Liver (tissue), 10 donors: ENCODE measurements at places on chromosomes 11 and 22.

- H3K4me3 ChIP-seq: no peak overlapping the region
- DNase-seq: no peak
- no peaks in the 10 kb centered on the region for H3K27me3 ChIP-seq
- no peaks in the 10 kb centered on the region for H3K4me1 ChIP-seq
- H3K36me3 ChIP-seq: no peaks in the 10 kb centered on the region
- H3K27ac ChIP-seq: no peak overlapping the region
Measured at GRCh38 chr11:109972181-109972715, 120.9 kb upstream of the ZC3H12C start.

- DNase-seq: no peak
- no peaks in the 10 kb centered on the region for H3K36me3 ChIP-seq
- no peaks in the 10 kb centered on the region for H3K27me3 ChIP-seq
- no peak overlapping the region for H3K4me3 ChIP-seq
Measured at GRCh38 chr11:109033627-109034338, 368.9 kb downstream of the DDX10 start.

DNA sequence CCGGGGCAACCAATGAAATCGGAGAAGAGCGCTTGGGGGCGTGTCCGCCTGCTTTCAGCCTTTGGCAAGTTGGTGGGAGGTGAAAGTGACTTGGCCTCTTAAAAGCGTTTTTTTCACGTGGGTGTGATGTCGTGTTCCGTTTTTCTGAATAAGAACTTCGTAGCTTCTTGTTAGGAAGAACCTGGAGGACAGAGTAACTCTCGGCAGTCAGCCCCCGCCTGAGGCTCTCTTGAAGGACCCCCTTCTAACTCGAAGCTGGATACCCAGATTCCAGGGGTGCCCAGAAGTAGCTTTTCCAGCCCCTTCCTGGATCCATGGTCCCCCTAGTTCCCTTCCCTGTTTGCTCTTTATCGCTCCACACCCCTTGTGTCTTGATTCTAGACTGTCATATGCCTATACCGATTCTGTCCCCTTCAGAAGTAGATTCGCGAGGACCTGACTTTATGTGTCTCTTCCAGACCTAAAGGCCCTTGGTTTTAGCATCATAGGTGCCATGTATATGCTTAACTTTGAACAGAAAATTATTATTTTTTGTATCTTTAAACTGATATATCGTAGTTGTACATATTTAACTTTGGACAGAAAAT is 915 bp upstream of the OSBP start:
- no peaks in the 10 kb centered on the region for H3K36me3 ChIP-seq
- peak overlapping the region; percentile 55 for H3K4me3 ChIP-seq
- H3K27me3 ChIP-seq: no peaks in the 10 kb centered on the region
- peak overlapping the region; percentile 93 for H3K27ac ChIP-seq
- H3K4me1 ChIP-seq: peaks cover 6% of the 10 kb centered on the region

DNA sequence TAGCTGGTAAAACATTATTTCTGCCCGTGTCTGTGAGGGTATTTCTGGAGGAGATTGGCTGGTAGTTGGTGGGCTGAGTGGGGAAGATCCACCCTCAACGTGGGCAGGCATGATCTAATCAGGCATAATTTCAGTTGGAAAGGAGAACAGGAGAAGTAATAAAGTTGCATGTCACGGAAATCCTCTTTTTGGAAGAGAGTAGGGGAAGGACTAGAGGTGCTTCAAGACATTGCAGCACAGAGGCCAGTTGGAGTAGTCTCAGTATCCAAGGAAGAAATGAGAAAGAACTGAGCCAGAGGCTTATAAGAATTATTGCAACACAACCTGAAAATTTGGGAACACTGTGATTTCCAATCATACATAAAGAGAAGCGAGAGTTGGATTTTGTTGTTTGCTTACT is 1155.1 kb downstream of the FAM181B start:
- no peaks in the 10 kb centered on the region for H3K27me3 ChIP-seq
- no peaks in the 10 kb centered on the region for H3K36me3 ChIP-seq
- H3K4me3 ChIP-seq: no peak overlapping the region
- no peak for DNase-seq

- H3K27ac ChIP-seq: peak overlapping the region; percentile 31
- no peak overlapping the region for H3K4me3 ChIP-seq
- DNase-seq: no peak
- H3K27me3 ChIP-seq: no peaks in the 10 kb centered on the region
- H3K36me3 ChIP-seq: peaks cover 2% of the 10 kb centered on the region
Measured at GRCh38 chr11:66877588-66878385, 20.9 kb downstream of the LRFN4 start.

GRCh38 chr11:126578021-126578420 is 222.5 kb downstream of the ST3GAL4 start:
- no peak overlapping the region for H3K4me3 ChIP-seq
- DNase-seq: no peak
- no peaks in the 10 kb centered on the region for H3K27me3 ChIP-seq

- no peak overlapping the region for H3K27ac ChIP-seq
- no peak for DNase-seq
- no peak overlapping the region for H3K4me3 ChIP-seq
- H3K27me3 ChIP-seq: no peaks in the 10 kb centered on the region
Measured at GRCh38 chr22:21687685-21688259, 22.0 kb downstream of the PPIL2 start.
